Kidney tubule cell (primary cell): ENCODE measurements at places on chromosomes 4 and X.
A peak's percentile ranks its signal among the peaks of the same experiment; 100 is the strongest.

DNA sequence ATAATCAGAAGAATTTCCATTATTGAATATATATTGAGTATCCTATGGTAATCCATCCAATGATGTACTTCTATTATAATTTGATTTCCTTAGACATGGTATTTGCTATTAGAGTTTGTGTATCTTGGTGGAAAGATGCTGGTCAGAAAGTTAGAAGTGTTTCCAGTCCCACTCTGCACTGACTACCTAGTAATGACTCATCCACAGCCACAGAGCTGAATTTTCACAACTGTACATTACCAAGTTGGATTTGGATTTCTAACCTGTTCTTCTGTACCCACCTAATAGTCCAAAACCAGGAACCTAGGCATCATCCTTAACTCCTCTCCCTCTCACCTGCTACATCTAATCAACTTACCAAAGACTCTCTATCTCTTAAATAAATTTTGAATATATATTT, 145.4 kb downstream of the REELD1 start:
- peak; percentile 8 for DNase-seq

DNA sequence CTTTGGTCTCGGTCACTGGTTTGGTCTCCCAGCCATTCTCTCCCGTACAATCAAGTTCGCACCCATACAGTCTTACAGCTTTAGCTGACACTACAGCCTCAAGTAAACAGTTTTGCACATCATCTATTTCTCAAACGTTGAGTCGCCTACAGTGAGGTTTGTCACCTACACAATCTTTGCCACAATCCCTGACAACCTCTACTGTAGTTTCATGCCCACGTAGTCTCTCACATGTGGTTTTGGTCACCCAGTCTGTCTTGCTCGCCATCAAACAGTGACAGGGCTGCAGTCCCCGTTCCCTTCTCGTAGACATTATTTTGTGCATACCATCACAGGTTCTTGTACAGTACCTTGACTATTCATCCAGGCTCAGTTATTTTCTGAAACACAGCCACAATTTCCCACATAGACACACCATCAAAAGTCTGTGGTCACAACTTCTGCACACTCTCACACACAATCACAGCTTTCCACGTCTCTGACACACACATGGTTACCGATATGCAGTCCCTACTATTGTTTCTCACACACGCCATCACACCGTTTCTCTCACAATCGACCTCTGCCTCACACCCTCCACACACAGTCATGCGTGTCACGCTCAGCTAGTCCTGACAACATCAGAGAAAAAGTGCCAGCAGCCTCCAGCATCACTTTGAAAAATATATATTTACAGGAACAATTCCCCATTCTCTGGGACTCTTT, 5.3 kb upstream of the CFP start:
- DNase-seq: no peak

- no peak for DNase-seq
These were observed 10.7 kb downstream of the SEPTIN6 start for GRCh38 chrX:119682019-119682989.

GRCh38 chr4:113618205-113618604, 143.3 kb downstream of the CAMK2D start:
- DNase-seq: no peak

- peak; percentile 27 for DNase-seq
These were observed 15.9 kb downstream of the TMEM192 start for GRCh38 chr4:165096776-165097175.

DNA sequence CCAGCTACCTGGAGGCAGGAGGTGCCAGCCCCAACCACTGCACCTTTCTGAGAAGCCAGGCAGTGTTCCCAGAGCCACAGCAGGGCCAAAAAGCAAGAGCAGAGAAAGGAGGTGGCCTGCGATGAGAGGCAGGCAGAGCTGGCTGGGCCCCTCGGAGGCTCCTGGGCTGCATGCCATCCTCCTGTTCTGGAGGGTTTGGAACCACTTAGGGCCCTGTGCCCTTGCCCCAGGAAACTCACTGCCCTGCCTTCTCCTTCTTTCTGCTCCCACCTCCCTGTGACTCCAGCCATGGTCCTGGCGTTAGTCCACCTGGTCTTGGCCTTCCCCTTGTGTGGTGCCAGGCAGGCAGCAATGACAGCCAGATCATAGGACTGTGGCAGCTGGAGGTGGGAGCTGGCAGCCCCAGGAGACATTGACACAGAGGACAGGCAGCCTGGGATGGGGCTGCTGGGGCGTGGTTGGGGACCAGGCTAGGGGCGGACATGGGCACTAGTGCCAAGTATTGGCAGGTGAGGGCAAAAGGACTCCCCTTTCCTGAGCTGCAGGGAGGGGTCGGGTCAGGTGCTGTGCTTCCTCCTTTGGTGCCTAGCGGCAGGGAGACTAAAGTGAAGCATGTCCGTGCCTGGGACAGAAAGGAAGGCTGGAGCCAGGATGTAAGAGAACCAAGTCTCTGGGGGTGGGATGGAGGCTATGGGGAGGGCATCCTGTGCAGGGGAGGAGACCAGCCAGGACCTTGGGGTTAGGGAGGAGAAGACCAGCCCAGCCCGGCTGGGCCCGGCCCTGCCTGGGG, 1.4 kb downstream of the APLN start:
- no peak for DNase-seq

- peak; percentile 78 for DNase-seq
These were observed 44.5 kb downstream of the SCFD2 start for GRCh38 chr4:53321151-53321983.

- no peak for DNase-seq
These were observed 48.3 kb upstream of the GUCY1A1 start for GRCh38 chr4:155618183-155618838.

- DNase-seq: no peak
These were observed 514.3 kb downstream of the ADGRL3 start for GRCh38 chr4:61714387-61714911.

- no peak for DNase-seq
These were observed 1392.9 kb upstream of the PABPC4L start for GRCh38 chr4:135594521-135594920.

- peak; percentile 22 for DNase-seq
These were observed 179.7 kb upstream of the TET2 start for GRCh38 chr4:104967034-104967401.

GRCh38 chr4:53589511-53589910, 1.8 kb downstream of the LNX1 start:
- DNase-seq: peak; percentile 6

GRCh38 chr4:70372760-70373159, 10.2 kb upstream of the SMR3B start:
- no peak for DNase-seq

GRCh38 chr4:97759785-97760184, 383.5 kb downstream of the STPG2 start:
- peak; percentile 50 for DNase-seq

- DNase-seq: peak; percentile 88
These were observed 42.8 kb downstream of the CUL4B start for GRCh38 chrX:120517936-120518335.

GRCh38 chrX:150845091-150845490, 53.4 kb downstream of the CD99L2 start:
- DNase-seq: no peak

GRCh38 chr4:185411849-185412248, 13.9 kb downstream of the UFSP2 start:
- DNase-seq: no peak

- no peak for DNase-seq
These were observed 371.3 kb downstream of the FBXW7 start for GRCh38 chr4:152164561-152164960.

DNA sequence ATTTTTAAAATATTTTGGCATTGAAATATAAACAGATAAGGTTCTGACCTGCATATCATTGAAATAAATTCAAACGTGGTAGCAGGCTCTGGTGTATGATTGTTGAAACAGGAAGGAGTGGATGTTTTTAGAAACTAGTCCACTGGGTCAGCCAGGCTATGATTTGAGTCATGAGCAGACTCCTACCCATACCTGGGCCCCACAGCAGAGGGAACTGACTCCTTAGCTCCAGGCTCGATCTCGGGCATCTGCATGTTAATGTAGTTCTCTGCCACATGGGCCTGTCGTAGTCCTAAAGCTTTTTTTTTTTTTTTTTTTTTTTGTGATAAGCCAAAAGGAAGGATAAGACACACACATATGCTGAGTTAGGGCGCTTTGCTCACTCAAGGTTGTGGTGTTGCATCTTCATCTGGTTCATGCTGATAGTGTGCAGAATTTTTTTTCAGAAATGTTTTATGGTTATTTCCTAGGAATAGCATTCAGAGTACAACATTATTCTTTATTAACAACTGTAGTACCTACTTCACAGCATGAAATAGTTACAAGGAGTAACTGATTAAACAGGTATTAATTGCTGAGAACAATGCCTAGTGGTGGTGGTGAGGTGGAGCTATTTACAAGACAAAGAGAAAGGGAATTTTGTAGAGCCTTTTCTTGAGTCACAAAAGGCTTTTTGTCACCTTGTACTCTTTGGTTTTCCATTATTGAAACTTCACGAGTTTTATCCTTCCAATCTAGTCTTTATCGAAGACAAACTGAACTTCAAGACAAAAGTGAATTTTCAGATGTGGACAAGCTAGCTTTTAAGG, 27.3 kb downstream of the OFD1 start:
- peak; percentile 14 for DNase-seq

GRCh38 chr4:123849495-123849894, 452.9 kb downstream of the SPRY1 start:
- DNase-seq: no peak

GRCh38 chrX:20237864-20238263, 28.8 kb downstream of the RPS6KA3 start:
- DNase-seq: peak; percentile 20

GRCh38 chrX:131985526-131986049, 37.5 kb upstream of the STK26 start:
- DNase-seq: no peak

DNA sequence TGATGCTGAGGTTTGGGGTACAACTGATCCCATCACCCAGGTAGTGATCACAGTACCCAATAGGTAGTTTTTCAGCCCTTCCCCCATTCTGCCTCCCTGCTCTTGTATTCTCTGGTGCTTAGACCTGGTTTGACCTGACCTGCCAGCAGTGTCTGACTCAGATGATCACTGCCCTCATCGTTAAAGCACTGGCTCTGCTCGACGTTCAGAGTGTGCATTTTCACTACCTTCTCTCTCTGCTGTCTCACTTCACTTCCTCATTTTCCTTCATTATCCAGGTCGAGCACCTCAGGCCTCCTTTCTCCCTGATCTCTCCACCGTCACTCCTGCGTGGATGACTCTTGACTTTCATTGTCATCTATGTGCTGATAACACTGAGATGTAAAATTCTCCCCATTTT, 83.6 kb downstream of the PARM1 start:
- DNase-seq: peak; percentile 49

GRCh38 chr4:124810827-124811226, 98.3 kb upstream of the ANKRD50 start:
- no peak for DNase-seq

GRCh38 chr4:3701736-3702560, 64.2 kb upstream of the ADRA2C start:
- no peak for DNase-seq

GRCh38 chr4:83639849-83640493, 104.1 kb downstream of the GPAT3 start:
- DNase-seq: peak; percentile 76

GRCh38 chr4:560731-561291, 15.3 kb downstream of the TMEM271 start:
- DNase-seq: no peak
